ENCODE measurements at places on chromosomes 2 and 18.
A peak's percentile ranks its signal among the peaks of the same experiment; 100 is the strongest.

DNA sequence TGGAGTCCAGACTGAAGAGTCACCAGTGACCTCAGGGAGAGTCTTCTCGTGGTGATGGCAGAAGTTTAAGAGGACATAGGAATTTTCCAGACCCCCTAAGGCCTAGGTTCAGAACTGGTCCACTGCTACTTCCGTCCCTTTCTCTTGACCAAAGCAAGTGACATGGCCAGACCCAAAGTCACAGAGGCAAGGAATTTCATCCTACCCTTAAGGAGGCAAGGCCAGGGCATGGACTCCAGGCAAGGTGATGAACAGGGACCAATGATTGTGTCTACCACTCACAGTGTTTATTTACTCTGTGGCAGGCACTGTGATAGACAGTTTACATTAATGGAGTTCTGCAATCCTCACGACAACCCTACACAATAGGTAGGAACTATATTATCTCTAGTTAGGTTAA, 265.1 kb downstream of the GLI2 start:
- DNase-seq = no peak

DNA sequence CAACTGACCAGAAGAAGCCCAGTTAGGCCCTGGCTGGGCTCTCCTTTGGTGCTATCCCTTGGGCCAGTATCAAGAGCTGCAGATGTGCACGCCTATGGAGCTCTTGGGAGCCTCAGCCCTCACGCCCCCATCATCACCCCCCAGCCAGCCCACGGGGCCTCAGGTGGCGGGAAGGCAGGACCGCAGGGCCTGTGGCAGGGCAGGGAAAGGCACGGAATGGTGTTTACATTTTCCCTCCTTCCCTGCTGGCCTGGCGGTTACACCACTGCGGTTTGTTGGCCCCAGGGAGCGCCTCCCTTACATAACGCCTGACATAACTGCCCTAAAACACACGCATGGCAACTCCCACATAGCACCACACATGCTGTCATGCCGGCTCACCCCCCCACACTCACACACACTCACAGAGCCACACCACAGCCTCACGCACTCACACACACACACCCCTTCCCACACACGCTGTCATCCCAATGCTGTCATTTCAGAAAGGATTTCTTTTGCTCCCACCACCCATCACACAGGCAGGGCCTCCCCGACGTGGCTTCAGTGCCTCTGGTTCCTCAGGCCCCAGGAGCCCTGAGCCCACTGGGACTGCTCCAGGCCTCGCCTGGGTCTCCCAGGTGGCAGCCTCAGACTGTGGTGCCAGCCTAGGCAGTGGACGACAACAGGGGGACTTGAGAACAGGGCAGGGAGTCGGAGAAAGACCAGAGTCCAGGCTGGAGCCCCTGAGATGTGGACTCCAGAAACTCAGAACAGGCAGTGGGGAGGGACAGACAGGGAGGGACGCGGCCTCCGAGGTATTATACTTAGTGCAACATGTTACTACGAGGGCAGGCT, 15.7 kb downstream of the ZFP36L2 start:
- DNase-seq = peak; percentile 76

- peak; percentile 19 for DNase-seq
Observed at GRCh38 chr2:161586517-161587167, 37.6 kb upstream of the SLC4A10 start.

- DNase-seq = no peak
Observed at GRCh38 chr2:178273787-178274360, 79.6 kb downstream of the OSBPL6 start.

DNA sequence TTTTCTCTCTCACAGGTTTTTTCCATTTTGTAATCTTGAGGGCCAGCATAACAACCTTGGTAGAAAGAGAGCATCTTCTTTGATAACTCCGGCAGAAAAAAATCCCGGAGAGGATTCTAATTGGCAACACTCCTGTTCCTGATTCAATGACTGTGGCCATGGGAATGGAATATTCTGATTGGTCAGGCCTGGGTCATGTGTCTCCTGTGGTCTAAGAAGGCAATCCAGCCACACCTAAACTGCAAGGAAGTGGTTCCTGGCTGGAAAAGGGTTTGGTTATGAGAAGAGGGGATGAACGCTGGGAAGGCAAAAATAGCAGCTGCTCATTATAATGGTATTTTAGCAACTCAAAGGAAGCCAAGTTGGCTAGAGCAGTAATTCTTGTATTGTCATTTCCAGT, 24.8 kb upstream of the ZNF638 start:
- DNase-seq = no peak

- DNase-seq = no peak
Observed at GRCh38 chr2:28209864-28210263, 182.8 kb upstream of the FOSL2 start.

DNA sequence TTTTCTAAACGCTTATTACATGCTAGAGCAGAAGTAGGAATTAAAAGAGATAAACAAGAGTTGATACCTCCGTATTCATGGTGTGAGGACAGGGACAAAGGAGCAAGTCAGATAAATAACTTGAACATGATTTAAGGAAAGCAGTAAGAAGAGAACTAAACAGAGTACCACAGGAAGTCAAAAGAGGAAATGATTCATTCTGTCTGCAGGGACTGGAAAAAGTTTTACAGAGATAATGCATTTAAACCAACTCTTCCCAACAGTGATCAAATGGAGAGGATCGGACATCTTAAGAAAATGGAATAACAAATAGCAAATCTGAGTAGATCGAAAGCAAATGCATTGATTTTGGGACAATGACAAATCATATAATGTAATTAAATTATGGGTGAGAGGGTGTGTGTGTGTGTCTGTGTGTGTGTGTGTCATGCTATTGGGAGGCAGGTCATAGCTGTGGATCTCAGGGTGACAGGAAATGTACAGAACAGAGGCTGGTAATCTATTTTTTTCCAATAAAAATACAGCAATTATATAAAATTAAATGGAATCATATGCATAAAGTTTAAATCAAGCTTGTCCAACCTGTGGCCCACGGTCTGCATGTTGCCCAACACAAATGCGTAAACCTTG, 113.4 kb downstream of the MC4R start:
- DNase-seq = no peak

DNA sequence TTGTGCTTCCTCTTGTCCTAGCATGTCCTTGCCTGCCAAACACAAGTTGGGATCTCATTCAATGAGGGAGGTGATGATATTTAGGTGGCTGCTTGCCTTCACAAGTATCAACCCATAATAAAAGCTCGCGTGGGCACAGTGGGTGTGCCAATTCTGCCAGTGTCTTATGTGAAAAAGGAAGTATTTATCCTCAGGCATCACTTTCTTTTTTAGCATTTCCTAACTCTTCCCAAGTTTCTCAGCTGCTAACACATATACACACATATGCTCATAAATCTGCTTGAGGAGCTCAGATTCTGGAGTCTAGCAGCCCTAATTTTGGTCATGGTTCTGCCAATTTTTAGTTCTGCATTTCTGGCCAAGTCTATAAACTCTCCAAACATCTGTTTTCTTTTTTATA, 319.5 kb upstream of the HNMT start:
- no peak for DNase-seq

- DNase-seq = no peak
Observed at GRCh38 chr2:198144660-198145059, 340.3 kb downstream of the PLCL1 start.

- no peak for DNase-seq
Observed at GRCh38 chr2:214774108-214774507, 35.4 kb downstream of the BARD1 start.

DNA sequence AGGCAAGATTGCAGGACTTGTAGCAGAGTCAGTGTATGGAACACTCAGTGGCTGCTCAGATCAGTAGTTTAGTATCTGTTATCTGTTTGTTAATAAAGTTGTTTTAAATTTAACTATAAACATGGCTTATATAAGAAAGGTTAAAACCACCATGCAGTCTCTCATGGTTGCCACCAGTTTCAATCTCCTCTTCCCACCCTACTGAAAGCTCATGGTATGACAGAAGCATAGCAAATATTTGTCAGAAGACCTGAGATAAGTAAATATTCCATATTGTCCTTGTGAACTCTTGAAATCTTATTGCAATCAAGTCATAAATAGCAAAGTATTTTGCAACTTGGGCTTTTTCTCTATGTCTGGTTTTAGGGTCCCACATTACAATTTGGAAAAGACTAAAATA, 2.1 kb upstream of the COL5A2 start:
- no peak for DNase-seq

DNA sequence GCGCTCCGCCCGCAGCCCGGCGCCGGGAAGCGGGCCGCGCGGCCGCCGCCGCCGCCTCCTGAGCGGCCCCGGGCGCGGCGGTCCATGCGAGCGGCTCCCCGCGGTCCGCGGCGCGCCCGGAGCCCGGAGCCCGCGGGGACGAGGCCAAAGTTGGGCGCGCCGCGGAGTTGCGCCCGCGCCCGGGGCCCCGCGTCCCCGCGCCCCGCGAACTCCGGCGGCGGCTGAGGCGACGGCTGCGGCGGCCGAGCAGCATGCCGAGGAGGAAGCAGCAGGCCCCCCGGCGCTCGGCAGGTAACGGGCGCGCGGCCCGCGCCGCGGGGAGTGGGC, 992 bp downstream of the TSHZ1 start:
- no peak for DNase-seq

DNA sequence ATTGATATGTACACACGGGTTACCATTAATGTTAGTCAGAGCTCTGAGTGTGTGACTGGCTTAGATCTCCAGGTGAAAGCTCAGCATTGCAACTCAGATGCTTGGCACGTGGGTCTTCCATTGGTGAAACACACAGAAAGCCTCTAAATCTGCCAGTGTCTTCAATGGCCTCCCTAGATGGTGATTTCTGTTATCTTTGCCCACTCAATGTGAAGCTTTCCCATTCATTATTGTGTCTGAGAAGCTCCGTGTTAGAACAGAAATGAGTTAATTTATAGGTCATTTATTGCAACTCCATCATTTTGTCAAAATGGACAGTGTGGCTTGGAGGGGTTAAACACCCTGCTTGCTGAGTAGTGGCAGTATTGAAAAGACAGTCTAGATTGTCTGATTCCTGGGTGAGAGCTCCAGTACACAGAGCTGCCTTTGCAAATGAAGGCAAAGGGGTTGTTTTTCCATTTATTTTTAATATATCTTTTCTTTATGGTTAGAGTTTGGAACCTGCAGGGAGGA, 64.7 kb upstream of the GCFC2 start:
- DNase-seq = no peak

GRCh38 chr2:204061241-204061640, 124.7 kb downstream of the ICOS start:
- DNase-seq = no peak

DNA sequence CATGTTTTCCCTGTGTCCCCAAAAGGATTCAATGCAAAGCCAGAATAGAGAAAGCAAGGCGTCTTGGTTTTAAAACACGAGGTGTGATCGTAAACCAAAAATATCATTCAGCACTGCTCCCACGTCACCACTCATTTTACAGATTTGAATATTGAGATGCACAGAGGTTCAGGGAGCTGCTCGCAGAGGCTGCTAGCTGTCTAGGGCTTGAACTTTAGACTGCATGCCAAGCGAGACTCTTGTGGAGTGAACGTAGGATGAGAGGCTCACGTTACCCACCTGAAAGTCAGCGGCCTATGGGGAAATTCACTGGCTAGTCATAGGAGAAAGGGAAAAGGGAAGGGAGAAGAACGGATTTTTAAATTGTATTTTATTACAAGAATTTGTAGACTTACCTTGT, 130.1 kb downstream of the MBP start:
- no peak for DNase-seq

- no peak for DNase-seq
Observed at GRCh38 chr2:36976065-36976464, 9.7 kb upstream of the STRN start.

DNA sequence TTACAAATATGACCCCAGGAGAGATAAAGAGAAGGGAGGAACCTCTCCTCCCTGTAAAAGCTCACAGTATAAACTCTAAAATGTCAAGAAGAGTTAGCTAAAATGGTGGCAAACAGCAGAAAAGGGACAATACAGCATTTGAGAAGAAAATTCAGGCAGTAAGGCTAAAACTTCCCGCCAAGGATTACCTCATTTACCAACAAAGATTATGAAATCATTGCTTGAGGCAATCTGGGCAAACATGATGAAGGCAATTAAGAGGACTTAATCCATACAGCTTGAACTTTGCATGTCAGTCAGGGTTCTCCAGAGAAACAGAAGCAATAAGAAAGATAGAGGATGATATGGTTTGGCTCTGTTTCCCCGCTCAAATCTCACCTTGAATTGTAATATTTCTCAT, 81.4 kb downstream of the CMPK2 start:
- DNase-seq = no peak

GRCh38 chr18:7070466-7070865, 47.1 kb downstream of the LAMA1 start:
- DNase-seq = no peak

DNA sequence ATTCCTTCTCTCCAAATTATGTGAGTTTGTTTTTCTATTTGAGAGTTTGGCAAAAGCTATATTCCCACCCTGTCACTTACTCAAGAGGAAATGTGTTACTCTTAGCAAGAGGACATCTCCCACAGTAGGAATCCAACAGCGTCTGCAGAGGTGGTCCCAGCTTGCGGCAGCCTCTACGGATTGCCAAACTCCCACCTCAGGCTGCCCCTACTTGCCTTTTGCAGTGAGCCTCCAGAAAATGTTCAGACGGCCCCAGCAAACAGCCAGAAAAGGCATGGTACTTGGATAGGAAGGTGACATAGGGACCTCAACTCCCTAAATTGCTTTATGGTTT, 158.4 kb downstream of the SUCLG1 start:
- DNase-seq = no peak

DNA sequence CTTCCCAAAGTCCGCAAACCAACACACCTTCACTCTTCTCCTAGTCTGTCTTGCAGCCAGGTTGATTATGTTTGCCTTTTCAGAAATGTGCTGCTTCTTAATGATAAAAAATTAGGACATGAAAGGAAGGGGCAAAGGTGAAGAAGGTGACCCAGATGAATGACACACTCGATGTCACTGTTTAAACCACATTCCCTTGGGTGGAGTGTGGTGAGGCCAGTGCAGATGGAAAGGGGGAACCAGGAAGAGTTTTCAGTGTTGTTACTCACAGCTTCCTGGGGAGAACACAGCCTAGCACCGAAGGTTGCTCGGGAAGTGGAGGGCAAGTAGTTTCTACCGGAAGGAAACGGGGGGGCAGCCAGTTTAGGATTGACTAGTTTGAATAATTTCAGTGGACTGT, 57.2 kb upstream of the BOD1L2 start:
- DNase-seq = no peak

DNA sequence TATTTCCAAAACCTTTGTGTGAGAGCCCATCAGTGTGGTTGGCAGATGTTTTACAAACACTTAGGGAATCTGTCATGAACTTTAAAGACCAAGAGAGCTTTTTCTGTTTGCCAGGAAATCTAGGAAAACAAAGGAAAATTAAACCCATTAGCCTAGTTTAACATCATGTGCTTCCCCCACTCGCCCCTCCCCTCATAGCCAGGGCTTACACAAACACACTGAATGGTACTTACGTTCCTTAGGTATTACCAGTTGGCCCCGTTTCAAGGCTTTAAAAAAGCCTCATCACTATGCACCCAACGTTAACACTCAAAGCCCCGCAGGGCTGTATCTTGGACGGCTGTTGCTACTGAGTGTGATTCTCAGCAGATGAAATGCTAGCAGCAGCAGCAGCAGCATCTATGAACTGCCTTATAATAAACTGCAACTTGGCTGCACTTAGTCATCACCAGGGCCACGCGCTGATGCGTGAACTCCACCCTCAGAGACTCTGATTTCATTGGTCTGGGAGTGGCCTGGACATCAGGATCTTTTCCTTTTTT, 20.1 kb upstream of the TTC39C start:
- DNase-seq = peak; percentile 55
